Adrenal gland (tissue), 19 donors: ENCODE measurements at places on chromosomes 4 and X.

DNA sequence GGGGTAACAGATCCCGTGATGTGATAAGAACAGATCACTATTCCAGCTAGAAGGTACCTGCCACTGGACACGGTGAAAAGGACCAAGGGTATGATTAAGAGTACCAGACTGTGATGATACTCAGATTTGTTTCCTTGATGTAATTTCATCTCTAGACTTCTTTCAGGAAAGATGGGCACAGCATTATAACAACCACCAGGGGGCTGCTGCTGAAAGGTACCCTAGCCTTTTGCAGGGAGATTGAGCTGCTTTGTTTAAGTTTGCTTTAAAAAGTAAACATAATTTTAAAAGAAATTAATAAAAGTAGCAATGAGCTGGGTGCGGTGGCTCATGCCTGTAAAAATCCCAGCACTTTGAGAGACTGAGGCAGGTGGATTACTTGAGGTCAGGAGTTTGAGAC is 145.4 kb downstream of the EMCN start:
- H3K4me3 ChIP-seq: no peak overlapping the region
- no peak for DNase-seq
- H3K4me1 ChIP-seq: no peaks in the 10 kb centered on the region
- H3K36me3 ChIP-seq: no peaks in the 10 kb centered on the region

GRCh38 chr4:45350438-45350837 is 624.1 kb upstream of the GNPDA2 start:
- DNase-seq: no peak
- H3K4me3 ChIP-seq: no peak overlapping the region
- H3K36me3 ChIP-seq: no peaks in the 10 kb centered on the region
- H3K4me1 ChIP-seq: peaks cover 3% of the 10 kb centered on the region

GRCh38 chr4:96407738-96408463 is 568.0 kb downstream of the PDHA2 start:
- H3K4me1 ChIP-seq: no peaks in the 10 kb centered on the region
- no peak for DNase-seq
- H3K36me3 ChIP-seq: no peaks in the 10 kb centered on the region
- peak overlapping the region; percentile 10 for H3K27ac ChIP-seq
- H3K4me3 ChIP-seq: no peak overlapping the region
- H3K27me3 ChIP-seq: no peaks in the 10 kb centered on the region

- DNase-seq: no peak
- H3K27ac ChIP-seq: no peak overlapping the region
- H3K27me3 ChIP-seq: peaks cover 7% of the 10 kb centered on the region
- H3K4me1 ChIP-seq: no peaks in the 10 kb centered on the region
Observed at GRCh38 chrX:108306086-108306485, 132.1 kb downstream of the COL4A6 start.

DNA sequence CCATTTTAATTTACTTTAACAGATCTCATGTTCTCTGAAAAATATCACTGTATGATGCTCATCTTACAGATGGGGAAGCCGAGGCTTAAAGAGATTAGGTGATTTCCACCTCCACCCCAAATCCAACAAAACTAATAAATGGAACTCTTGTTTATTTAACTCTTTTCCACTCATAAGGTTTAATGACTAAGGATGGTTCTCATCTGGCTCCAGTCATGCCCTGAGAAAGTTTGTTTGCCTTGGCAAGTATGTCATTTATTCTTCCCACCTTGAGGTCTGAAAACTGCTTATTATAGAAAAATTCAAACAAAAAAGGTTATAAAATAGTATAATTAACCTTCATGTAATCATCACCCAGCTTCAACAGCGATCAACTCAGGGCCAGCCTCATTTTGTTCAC is 56.3 kb downstream of the PPEF2 start:
- no peak overlapping the region for H3K27ac ChIP-seq
- H3K27me3 ChIP-seq: no peaks in the 10 kb centered on the region
- no peak overlapping the region for H3K4me3 ChIP-seq
- no peaks in the 10 kb centered on the region for H3K36me3 ChIP-seq
